Occipital lobe (tissue), 3 donors: ENCODE measurements at places on chromosomes 7 and 10. TPM values are rescaled to one million over a fixed set of nuclear protein-coding genes. Genes with fewer than 3 reads are reported as not detected.

DNA sequence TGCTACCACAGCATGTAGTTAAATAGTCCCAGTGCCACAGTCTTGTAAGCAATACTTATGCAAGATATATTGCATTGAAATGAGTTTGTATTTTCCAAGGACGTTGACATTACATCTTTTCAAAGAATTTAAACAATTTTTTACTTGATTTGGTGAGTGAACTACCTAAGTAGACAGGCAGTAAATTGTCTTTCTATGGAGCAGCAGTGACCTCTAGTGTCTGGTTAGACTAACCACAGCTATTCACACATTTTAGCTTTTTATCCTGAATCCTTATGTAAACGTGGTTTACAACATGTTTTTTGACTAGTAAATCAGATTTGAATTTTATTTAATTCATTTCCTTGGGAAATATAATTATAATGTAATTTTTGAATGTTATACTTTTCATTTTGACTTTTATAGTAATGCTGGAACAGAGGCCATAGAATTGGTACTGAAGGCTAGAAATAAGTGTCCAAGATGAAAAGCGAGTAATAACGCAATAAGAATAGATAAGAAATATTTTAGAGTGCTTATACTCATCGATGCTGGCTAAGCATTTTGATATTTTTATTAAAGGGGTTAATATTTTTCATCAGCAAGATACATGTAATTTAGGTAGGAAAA lies 5.6 kb downstream of the LRRTM3 start:
- DNase-seq, result no peak

ANKRD26 gene
- total RNA-seq, result 32.3 TPM

- DNase-seq, result no peak
Measured at GRCh38 chr10:12221323-12222298, 25.6 kb downstream of the CDC123 start.

- DNase-seq, result no peak
Measured at GRCh38 chr7:92815412-92815811, 21.0 kb downstream of the CDK6 start.

LIPF gene
- total RNA-seq, result not detected

- no peak for DNase-seq
Measured at GRCh38 chr10:75019370-75019769, 92.1 kb upstream of the SAMD8 start.

GRCh38 chr10:77027141-77027540 lies 610.5 kb downstream of the KCNMA1 start:
- DNase-seq, result no peak

GRCh38 chr10:71726580-71727104 lies 7.1 kb upstream of the C10orf105 start:
- no peak for DNase-seq

- no peak for DNase-seq
Measured at GRCh38 chr7:50366311-50366710, 61.8 kb downstream of the IKZF1 start.

GRCh38 chr7:50475340-50475739 lies 25.2 kb upstream of the FIGNL1 start:
- DNase-seq, result no peak

GRCh38 chr7:90749774-90750173 lies 153.7 kb downstream of the CDK14 start:
- no peak for DNase-seq

NOBOX gene
- total RNA-seq, result not detected

HTR7 gene
- total RNA-seq, result 8.0 TPM

DNA sequence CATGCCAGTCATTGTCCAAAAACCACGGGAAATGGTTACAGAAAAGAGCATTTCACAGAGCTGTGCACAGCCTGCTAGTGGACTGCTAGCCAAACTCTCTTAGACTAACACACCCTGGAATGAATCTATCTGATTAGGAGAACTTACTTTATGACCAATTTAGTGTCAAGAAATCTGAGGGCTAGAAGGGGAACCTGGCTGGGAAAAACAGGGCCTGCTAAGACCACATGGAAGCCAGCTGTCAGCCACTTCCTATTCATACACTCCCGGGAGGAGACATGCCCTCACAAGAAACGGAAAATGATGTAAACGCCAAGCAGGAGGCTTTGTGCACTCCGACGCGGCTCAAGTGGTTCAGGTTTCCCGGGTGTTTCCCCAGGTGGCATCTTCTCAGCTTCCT lies 54.8 kb downstream of the MPP7 start:
- DNase-seq, result no peak

DNA sequence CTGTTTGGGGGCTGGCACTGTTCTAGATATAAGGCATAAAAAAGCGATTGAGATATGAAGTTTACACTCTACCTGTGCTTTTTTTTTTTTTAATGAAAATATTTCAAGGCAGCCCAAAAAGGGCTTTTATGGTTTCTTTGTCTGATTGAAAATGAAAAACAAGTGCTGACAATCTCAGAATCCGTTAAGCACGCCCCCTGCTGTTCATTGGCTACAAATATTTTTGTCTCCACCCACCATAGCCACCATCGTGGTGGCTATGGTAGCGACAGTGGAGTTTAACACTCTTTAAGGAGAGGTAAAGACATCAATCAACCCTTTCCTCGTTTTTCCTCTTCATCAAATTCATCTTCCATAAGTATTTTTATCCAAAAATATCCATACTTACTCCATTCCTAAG lies 94.2 kb downstream of the CD36 start:
- no peak for DNase-seq

GRCh38 chr10:7008645-7009044 lies 402.2 kb downstream of the SFMBT2 start:
- no peak for DNase-seq

GRCh38 chr10:26478061-26478460 lies 39.9 kb downstream of the APBB1IP start:
- DNase-seq, result no peak

TMEM26 gene
- 0.47 TPM for total RNA-seq

- no peak for DNase-seq
Measured at GRCh38 chr10:52779541-52780390, 7.2 kb upstream of the MBL2 start.

PLXDC2 gene
- 12.5 TPM for total RNA-seq

DNA sequence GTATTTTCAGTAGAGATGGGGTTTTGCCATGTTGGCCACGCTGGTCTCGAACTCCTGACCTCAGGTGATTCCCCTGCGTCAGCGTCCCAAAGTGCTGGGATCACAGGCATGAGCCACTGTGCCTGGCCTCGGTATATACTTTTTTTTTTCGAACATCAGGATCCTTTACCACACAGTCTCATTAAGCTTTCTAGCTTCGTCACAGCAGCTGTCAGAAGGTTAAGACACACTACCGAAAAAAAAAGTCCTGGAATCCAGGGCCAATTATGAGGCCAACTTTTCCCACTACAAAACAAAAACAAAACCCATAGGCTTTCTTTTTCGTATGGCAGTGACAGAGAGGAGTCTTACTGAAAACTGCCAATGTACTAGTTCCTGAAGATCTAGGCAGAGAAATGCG lies 30.7 kb downstream of the ZC3HC1 start:
- no peak for DNase-seq

- no peak for DNase-seq
Measured at GRCh38 chr10:116055252-116055916, 217.6 kb downstream of the GFRA1 start.

DNA sequence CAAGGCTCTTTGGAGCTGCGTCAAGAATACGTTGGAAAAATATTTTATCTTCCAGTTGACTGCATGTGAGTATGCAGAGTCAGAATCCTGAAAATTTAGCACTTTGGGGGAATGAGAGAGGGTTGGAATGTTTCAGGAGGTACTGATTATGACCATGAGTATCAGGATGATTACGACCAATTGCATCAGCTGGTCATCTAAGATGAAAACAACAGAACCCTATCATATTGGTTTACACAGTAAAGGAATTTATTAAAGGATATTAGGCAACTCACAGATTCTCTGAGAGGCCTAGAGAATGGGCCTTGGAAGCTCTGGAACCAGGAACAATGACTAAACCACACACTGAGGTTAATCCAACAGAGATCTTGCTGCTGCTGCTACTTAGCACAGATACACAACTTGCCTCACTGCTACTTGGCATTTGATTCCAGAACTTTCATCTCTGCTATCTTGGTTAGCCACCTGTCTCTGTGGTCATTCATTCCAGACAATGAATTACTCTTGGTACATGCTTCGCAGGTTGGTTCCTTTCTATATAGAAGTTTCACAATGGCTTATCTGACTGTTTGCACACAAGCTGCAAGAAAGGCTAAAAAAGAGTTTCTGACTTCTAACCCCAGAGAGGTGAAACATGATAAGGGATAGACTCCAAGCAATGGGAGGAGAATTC lies 68.0 kb upstream of the CTTNBP2 start:
- no peak for DNase-seq

SHOC2 gene
- total RNA-seq, result 187 TPM

GRCh38 chr7:50914460-50914859 lies 131.8 kb upstream of the GRB10 start:
- DNase-seq, result no peak

DNA sequence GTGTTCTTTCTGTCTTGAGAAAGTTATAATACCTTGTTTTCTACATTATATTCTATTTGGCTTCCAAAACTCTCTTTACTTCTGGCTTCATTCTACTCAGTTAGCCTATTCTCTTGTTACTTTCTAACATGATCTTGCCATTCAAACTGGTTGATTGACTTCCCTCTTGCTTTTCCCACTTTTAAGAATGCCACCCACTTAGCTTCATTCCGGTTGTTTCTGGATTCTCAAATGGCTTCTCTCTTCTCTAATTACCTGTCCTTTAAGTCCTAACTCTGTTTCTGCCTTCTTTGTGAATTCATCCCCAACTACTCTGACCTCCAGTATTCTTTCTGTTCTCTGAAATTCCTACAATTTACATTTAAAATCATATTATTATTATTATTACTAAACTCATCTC lies 52.0 kb downstream of the ANKIB1 start:
- no peak for DNase-seq

- DNase-seq, result no peak
Measured at GRCh38 chr7:82623812-82624211, 180.2 kb upstream of the CACNA2D1 start.

DNA sequence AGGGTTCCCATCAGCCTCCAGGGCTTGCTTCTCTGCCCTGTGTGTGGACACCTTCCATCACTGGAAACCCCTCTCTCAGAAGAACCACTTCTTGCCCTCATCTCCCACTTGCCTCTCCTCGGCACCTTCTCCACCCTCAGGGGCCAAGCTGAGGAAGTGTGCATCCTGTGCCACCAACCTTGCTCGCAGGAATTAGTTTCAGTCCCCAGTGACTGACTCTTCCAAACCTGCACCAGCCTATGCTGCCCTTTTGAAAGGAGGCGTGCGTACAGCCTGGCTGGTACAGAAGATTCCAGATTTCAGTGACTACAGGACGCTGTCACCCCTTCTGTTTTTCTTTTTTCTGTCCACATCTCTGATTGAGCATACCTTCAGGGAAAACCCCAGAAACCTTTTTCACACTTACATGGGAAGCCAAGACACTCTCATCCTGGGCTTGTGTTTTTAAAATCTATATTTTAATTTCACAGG lies 67.1 kb downstream of the IKZF1 start:
- DNase-seq, result no peak

DNA sequence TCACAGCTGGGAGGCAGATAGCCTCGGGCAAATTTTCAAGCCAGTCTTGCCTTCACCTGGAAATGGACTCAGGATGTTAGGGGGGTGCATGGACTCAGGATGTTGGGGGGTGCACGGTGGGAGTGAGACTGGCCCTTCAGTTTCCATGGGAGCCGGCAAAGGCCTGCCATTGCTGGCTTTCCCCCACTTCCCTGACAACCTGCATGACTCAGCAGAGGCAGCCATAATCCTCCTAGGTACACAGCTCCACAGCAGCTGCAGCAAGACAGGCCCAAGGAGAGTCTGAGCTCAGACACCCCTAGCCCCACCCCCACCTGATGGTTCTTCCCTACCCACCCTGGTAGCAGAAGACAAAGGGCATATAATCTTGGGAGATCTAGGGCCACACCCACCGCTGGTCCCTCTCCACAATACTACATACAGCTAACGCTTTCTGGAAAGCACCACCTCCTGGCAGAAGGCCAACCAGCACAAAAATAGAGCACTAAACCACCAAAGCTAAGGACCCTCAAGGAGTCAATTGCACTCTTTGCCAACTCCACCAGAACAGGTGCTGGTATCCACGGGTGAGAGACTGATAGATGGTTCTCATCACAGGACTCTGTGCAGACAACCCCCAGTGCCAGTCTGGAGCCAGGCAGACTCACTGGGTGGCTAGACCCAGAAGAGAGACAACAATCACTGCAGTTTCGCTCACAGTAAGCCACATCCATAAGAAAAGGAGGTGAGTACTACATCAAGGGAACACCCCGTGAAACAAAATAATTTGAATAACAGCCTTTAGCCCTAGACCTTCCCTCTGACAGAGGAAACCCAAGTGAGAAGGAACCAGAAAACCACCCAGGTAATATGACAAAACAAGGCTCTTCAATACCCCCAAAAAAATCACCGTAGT lies 18.3 kb downstream of the C7orf25 start:
- no peak for DNase-seq

DNA sequence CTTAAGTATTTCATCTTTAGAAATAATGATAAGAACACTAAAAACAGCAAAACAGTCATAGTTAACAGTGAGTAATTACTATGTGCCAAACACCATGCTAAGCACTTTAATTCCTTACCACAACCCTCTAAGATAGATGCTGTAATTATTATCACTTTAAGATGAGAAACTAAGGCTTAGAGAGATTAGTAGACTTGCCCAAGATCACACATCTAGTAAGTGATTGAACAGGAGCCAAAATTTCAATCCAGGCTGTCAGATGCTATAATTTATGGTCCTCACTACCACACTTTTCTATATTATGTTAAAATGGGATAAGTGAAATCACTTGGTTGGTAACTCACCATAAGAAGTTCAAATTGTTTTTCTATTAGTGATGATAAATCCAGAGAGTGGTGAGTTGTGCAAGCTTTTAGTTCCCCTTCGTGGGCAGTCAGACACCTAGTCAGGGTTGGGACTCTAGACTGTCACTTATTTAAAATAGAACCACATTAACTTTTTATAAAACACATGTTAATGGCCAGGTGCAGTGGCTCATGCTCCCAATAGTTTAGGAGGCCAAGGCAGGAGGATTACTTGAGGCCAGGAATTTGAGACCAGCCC lies 85.9 kb upstream of the GATA3 start:
- DNase-seq, result no peak

- DNase-seq, result no peak
Measured at GRCh38 chr10:96896884-96897589, 64.9 kb downstream of the LCOR start.

- peak; percentile 89 for DNase-seq
Measured at GRCh38 chr7:99142727-99143520, 984 bp downstream of the SMURF1 start.

- no peak for DNase-seq
Measured at GRCh38 chr10:93178226-93178625, 104.5 kb downstream of the CYP26A1 start.

AEBP1 gene
- 3.4 TPM for total RNA-seq
